Pancreas (tissue), 10 donors: ENCODE measurements at places on chromosomes 13 and 19. TPM values are rescaled to one million over a fixed set of nuclear protein-coding genes. Genes with fewer than 3 reads are reported as not detected.

GRCh38 chr13:107817647-107818287 is 397.6 kb downstream of the LIG4 start:
- DNase-seq: no peak

- no peak for DNase-seq
These were observed 392.1 kb downstream of the EFNB2 start for GRCh38 chr13:106143392-106143791.

DNA sequence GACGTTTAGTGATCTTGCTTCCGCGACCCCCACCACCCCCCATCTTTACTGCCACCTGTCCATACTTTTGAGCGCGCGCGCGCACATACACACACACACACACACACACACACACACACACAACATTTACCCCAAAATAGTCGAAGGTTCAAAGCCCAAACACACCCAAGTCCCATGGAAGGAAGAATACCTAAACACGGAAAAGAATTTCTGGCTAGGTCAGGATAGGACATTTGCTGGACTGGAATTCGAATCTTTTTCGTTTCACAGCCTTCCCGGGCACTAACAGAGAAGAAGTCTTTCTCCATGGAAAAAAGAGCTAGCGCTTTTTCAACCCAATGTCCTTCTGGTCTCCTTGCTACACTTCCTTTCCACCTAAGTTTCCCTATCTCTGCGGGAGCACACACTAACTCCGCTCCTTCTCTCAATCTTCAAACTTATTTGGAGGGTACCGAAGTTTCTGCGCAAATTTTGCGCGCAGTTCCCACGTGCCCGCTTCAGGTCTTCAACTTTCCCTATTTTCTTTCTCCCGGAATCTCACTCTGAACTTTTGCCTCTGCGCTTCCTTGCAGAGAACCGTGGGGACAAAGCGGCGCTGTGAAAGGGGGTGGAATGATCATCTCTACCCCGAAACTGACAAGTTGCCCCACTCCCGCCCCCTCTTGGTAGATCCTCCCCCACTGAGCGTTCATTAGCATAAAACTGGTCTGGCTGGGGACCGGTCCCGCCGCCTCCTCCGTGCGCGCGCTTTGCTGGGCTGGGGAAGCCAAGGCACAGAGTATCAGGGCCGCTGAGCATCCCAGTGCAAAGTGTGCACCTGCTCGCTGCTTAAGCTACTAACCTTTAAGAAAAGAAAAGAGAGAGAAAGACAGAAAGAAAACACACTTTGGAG is 2.7 kb downstream of the DACH1 start:
- DNase-seq: peak; percentile 51

DNA sequence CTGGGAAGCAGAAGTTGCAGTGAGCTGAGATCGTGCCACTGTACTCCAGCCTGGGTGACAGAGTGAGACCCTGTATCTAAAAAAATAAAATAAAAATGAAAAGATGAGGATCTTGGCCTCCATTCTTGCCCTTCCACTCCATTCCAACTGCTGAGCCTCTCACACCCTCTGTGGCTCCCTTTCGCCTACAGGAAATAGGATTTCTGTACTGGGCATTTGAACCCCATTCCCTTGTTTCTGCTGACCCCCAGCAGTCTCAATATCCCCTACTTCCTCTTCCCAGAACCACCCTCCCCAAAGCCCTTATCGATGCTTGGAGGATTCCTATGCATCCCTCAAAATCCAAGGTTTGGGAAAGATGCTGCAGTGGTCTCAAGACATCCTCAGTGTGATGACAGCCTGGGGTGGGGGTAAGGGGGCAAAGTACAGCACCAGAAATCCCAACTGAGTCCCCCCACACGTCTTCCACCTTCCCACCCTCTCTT is 12.5 kb upstream of the GDF15 start:
- DNase-seq: no peak

GRCh38 chr13:91074091-91074490 is 273.4 kb upstream of the MIR17HG start:
- DNase-seq: no peak

- DNase-seq: no peak
These were observed 108.3 kb downstream of the SACS start for GRCh38 chr13:23325191-23325590.

Gene SOX1
- not detected for total RNA-seq

Gene SIX5
- 26.6 TPM for total RNA-seq

Gene PSG4
- 0.24 TPM for total RNA-seq

Gene MIR17HG
- 4.3 TPM for total RNA-seq
